NCI-H2029 (cell line): ENCODE measurements at places on chromosomes 2 and 18.
A peak's percentile ranks its signal among the peaks of the same experiment; 100 is the strongest.

GRCh38 chr18:76445275-76445674 lies 49.8 kb downstream of the ZNF516 start:
- DNase-seq = no peak

- DNase-seq = no peak
These were observed 147.3 kb downstream of the GREB1L start for GRCh38 chr18:21389283-21389682.

DNA sequence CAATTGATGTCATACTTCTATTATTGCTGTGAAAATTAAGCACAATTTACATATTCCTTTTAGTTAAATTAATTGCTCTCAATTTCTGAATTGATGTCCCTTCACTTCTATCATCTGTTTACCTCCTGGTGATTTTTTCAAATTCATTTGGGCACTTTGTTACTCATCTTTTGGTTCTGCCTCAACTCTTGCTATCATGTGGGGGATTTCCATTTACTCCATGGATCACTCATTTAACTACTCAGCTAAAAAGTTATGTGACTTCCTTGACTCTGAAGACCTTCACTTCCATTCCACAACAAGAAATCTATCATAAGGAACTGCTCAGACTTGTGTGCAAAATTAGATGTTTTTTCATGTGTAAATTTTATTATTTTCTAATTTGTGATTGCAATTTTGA lies 126.2 kb downstream of the EHBP1 start:
- no peak for DNase-seq

DNA sequence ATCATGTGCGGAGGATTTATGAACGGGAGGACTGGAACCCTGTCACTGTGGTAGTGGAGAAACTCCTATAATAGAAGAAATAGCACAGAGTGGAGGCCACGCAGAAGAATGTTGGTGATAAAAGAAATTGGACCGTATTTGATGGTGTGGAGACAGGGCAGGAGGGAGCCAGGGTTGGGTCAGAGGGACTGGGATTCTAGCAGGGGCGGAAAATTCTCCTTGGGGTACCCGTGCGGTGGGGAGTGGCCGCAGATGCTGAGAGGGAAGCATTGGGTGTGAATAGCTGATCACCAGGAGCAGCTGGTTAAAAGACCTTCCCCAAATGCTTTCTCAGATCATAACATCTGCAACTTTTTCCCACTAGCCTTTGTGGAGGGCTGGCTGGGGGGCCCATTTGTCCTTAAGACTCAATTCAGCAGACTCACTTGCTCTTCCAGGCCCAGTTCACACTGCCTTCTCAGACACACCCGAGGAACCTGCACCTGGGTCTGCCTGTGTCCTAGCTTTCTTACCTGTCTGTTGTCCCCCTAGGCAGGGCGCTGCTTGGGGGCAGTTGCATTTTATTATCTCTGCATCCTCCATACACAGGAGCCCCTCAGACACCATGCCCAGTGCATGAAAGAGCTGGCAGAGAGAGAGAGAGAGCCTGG lies 7.1 kb downstream of the SH3BP4 start:
- DNase-seq = no peak

DNA sequence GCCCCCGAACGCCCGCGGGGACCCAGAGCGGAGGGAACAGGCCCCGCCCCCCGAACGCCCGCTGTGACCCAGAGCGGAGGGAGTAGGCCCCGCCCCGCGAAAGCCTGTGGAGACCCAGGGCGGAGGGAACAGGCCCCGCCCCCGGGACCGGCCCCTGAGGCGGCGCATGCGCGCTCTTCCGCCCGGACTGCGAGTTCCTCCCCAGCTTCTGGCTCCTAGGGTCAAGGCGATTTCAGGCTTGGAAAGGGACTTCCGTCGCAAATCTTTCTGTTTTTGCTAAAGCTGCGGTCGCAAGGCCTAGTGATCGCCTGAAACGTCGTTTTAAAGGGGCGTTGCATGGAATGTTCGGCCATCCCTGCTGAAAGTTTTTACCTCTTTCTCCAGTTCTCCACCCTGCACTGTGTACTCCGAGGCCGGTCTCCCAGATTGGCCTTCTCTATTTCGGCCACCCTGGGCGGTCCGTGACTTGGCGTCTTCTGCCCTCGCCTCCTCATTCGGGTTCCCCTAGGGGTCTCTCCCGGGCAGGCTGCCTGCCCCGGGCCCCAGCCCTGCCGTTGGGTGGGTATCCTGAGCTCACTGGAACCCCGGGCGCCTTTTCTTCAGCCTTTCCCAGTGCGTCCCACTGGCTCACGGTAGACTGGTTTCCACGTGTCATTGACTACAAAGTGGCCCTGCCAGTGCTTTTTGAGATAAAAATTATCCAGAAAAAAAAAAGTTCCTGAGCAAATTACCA lies 372 bp upstream of the WDSUB1 start:
- peak; percentile 98 for DNase-seq

GRCh38 chr18:44625386-44625785 lies 55.3 kb upstream of the SETBP1 start:
- no peak for DNase-seq

DNA sequence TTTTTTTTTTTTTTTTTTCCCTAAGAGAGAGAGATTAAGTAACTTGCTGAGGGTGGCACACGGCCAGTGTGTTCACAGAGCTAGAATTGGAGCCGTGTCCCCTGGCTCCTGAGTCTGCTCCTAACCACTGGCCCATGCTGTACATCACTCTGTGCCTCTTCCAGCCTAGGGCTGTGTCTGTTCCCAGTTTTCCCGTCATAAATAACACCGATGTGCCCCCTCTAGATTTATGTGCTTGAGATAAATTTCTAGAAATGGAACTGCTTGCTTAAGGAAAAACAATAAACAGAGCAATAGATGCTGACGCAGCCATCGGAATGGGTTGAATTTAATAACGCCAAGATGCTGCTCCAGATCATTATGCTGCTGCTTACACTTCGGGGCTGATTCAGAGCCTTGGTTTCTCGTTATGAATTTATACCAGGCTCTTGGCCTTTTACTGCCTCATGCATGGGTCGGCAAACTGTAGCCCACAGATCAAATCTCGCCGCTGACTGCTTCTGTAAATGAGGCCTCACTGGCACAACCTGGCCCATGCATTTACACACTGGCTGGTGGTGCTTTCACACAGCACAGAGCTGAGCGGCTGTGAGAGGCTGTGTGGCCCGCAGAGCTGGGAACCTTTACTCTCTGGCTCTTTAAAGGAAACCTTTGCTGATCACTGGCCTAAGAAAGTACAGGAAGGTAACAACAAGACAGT lies 58.1 kb downstream of the NDUFA10 start:
- DNase-seq = no peak
